ENCODE measurements at places on chromosomes 4 and X.

- DNase-seq: no peak
These were observed 14.0 kb upstream of the TTC29 start for GRCh38 chr4:146959692-146960091.

DNA sequence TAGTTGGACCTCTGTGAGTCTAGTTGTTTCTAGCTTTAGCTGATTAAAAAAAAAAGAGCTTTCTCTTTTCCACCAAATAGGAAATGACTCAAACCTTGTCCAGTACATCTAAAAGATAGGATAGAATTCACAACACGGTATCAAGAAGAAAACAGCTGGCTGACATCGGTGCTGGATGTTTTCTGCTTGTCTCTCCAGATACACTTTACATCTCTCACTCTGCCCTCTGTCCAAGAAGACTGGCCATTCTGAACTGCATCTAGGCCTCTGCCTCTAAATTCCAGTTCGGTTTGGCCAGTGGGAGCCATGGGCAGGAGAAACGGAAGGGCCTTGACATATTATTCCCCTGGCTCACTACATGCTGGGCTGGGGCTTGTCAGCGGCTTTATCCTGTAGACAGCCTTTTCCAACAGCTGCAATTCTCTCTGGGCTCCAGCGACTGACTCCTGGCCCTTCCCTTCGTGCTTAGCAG lies 57.3 kb upstream of the SHISA3 start:
- DNase-seq: no peak

DNA sequence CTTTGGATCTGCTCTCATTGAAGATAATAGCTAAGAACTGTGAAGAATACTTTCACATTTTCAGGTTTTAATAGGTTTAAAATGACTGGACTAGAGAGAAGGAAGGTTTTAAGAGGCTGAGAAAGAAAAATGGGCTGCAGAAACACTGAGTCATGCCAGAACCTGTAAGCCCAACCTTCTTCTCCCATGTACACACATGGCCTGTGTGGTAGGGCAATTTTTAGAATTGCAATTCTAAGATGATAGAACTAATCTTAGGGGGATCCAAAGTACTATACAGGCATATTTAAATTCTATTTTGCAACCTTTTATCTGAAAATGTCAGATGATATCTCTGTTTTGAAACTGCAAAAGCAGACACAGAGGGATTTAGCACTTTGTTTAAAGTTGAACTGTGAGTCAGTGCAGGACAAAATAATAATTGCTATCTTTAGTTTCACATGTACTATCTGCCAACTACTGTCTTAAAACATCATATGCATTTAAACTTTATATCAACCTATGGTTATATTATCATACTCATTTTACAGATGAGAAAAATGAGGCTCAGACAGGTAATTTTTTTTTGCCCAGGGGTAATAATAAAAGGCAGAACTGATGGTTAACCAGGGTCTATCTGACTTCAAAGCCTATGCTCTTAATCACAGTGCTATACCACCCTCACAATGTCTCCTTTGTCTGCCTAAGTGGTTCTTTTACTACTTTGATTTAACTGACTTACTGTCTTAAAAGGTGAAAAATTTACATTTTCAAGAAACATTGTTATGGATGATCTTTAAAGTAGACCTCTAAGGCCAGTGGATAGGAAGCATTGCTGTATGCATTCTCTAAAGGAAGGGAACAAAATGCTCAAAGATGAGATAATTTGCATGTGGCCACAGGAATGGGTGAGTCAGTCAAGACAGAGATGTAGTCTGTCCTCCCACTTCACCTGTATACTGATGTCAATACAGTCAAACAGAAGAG lies 4.3 kb downstream of the TMPRSS11E start:
- DNase-seq: no peak

DNA sequence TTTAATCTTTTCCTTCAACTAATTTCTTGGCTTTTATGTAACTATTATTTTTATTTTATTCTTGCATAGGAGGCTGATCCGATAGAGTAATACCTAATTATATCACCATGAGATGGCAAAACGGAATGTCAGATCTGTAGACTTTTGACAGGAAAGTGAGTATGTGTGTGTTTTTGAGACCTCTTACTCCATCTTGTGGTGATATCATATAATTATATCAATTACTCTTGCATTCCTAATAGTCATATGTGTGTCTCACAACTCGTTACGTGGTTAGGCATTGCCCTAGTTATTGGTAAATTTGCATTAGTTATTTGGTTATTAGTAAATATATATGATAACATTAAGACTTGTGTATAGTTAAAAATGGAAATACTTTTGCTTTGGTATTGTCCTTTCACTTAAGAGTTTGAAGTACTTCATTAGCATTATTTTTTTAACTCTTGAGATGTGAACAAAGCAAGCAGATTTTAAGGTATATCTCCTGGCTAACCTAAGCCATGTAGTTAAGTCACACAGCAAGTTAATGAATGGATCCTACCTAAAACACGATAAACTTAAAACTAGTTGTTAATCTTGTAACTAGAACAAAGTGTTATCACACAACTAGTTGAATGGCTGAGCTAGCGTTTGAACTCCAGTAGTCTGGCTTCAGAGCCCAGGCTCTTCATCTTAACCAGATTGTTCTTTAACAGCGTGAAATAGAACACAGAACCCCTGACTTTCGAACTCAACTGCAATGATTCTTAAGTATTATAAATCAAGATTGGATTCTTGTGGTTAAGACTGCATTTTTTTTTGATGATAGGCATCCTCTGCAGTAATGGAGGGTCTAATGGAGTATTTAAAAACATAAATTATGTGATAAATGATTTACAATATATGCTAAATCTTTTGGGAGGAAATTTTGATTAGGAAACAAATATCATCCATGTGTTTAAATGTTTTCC lies 67.1 kb downstream of the PGRMC2 start:
- DNase-seq: no peak

- no peak for DNase-seq
These were observed 13.4 kb downstream of the CTBP1 start for GRCh38 chr4:1235381-1236102.
